Mucosa of descending colon (tissue), 3 donors: ENCODE measurements at places on chromosomes 2 and 18.
A peak's percentile ranks its signal among the peaks of the same experiment; 100 is the strongest.

DNA sequence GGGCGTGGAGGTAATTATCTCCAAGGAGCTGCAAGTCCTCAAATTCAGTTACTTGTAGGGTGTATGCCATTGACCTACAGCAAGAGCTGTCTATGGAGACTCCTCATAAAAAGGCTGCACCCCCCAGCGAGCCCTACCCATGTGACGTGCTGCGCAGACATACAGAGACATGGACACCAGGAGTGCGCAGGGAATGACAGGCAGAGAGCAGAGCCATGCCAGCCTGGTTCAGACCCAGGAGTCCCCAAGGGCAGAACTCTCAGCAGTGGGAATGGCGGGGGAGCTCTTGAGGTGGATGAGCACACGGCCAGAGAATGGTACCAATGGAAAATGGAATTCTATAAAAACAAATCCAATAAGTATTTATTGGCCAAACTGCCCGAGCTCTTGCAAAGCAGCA is 310.1 kb downstream of the MYCN start:
- no peak for DNase-seq

GRCh38 chr2:159863526-159864160 is 65.6 kb upstream of the CD302 start:
- DNase-seq: no peak

DNA sequence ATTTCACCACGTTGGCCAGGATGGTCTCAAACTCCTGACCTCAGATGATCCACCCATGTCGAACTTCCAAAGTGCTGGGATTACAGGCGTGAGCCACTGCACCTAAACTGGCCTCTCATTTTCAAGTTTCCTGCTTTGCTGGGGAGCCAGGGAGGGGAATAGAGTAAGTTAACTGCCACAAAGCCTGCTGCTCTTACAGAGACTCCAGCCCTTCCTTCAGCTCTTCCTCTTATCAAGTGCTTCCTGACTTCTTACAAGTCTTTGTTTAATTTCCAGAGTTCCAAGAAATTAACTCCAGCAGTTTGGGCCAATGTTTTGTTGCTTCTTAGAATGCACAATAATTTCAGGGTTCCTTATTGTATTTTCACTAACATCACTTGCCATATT is 24.3 kb upstream of the UBE2F start:
- no peak for DNase-seq

DNA sequence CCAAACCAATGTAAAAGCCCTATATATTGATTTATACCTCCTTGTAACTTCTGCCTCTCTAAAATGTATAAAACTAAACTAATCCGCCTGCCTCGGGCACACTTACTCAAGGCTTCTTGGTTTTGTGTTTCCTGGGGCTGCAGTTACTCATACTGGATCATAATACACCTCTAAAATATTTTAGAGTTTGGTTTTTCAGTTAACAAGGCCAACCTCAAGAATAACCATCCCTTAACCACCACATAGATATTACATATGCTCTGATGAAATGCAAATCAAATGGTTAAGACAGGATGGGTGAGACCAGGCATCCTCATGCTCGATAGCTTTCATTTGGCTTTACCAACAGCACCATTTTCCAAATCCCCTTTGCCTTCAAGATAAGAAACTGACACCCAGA is 46.4 kb downstream of the UXS1 start:
- DNase-seq: no peak

- no peak for DNase-seq
These were observed 54.7 kb downstream of the CD28 start for GRCh38 chr2:203761121-203761520.

DNA sequence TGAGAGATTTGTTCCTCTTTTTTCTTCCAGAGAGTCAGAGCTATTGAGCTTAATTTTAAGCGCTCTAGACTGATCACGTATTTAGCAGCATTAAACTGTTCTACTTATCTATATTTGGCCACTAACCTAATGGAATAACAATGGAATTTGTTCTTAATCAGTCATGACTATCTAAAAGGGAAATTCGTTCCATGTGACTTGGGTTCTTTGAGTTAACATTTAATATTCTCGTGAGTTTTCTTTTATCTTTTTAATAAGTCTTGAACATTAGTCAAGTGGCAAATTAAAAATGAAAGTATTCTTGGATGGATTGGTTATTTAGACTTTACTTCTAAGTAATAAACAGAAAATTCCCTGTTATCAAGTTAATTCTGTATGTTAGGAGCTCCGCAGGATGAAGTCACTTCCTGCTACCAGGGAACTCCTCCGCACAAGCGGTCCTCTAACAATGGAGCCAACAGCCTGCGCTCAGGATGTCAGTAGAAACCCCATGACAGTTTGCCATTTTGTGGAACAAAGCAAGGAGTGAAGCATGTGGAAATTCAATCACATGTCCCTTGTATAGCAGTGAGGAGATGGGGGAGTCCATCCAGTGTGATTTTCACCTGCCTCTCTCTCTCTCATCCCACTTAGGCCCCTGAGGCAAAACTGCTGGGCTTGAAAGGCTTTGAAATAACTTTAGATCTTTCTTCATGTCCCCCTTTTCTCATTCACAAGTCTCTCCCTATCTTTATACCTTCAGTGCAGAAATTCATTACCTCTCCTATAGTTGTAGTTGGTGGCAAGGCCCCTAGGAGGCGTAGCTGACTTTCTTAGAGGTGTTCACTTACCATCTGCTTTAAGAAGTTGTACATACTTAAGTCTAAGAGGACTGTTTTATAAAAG is 138.1 kb downstream of the WDR7 start:
- DNase-seq: peak; percentile 62

DNA sequence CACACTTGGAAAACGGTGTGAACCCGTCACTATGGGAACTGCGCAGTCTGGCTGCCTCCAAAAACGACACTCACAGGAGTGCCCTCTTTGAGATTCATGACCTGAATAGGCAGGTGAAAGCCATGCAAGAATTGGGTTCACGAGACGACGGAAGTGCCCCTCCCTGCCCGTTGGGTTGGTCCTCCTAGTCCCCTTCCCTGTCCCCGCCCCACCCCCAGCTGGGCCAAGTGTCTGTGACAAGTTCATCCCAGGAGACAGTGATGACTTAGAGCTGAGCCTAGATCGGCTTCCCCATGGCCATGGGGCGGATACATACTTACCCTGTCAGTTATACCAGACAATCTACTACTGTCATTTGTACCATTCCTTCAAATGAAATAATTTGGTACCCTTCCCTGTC is 1137.7 kb upstream of the CHAC2 start:
- no peak for DNase-seq

GRCh38 chr2:127421116-127421800 is 3.0 kb downstream of the PROC start:
- DNase-seq: no peak

GRCh38 chr2:20704886-20705285 is 37.9 kb downstream of the GDF7 start:
- DNase-seq: no peak

- peak; percentile 83 for DNase-seq
These were observed 2.3 kb upstream of the ALKAL2 start for GRCh38 chr2:290090-290722.

DNA sequence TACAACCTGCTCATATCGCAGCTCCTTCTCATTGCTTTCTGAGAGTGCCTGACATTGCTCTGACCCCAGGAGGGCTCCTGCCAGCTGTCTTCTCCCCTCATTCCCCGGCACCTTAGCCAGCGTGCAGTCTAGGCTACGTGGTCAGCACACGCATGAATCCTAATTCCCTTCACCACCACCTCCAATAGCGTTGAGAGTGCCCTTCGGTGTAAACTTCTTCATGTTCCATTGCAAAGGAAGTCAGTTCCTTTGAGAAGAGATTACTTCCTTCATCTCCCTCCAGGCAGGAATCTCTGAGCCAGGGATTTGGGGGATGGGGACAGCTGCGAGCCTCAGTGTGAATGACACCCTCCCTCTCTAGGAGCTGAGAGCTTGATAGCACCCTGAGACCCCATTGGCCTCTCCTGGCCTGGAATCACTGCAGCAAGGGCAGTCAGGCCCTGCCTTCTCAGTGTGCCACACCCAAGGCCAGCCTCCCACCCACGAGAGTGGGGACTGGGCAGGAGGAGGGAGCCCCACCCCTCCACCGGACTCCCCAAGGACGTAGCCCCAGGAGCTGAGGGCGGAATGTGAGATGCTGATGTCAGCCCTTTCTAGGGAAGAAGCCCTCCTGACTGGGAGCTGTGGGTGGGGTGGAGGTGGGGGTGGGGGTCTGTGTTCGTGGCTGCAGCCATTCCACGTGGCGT is 53.4 kb downstream of the SLC66A2 start:
- DNase-seq: no peak

GRCh38 chr18:59070181-59070912 is 69.3 kb upstream of the SEC11C start:
- peak; percentile 86 for DNase-seq

DNA sequence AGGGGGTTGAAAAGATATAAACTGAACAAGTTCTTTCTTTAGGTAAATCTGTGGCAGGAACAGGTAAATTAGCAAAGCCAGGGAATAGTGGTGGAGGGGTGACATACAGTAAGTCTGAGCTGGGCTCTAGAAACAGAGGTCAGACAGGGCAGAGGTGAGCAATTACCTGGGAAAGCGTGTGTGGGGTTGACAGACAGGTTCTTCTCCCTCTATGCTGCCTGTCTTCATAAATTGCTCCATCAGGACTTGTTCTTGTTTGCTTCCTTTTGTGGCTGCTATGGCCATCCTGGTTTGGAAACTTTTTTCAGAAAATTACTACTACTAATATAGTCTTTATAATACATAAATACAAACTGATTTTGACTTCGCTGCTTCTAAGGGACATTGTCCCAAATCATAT is 3.4 kb upstream of the ANKRD12 start:
- DNase-seq: no peak

DNA sequence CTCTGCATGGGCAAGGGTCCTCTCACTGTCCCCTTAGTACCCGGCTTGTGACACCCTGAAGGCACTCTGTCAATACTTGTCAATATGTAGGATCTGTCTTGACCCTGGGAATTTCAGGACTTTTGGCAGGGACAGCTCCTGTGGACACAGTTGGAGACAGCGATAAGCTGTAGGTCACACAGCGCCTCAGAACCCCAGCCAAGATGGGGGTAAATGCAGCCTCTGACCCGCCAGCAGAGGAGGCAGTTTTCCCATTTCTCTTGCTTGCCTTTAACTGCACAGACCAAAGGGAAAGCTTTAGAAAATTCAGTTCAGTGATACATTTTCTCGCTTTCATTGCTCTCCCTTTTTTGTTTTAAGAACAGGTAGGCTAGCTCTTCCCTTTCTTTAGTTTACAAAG is 54.8 kb upstream of the KLHL29 start:
- DNase-seq: no peak

- no peak for DNase-seq
These were observed 921.3 kb downstream of the CPS1 start for GRCh38 chr2:211477537-211478275.
